GOT3 (cell line): ENCODE measurements at places on chromosomes 13 and 19.

- DNase-seq = no peak
These were observed 1596.6 kb downstream of the SLITRK5 start for GRCh38 chr13:89267734-89268133.

DNA sequence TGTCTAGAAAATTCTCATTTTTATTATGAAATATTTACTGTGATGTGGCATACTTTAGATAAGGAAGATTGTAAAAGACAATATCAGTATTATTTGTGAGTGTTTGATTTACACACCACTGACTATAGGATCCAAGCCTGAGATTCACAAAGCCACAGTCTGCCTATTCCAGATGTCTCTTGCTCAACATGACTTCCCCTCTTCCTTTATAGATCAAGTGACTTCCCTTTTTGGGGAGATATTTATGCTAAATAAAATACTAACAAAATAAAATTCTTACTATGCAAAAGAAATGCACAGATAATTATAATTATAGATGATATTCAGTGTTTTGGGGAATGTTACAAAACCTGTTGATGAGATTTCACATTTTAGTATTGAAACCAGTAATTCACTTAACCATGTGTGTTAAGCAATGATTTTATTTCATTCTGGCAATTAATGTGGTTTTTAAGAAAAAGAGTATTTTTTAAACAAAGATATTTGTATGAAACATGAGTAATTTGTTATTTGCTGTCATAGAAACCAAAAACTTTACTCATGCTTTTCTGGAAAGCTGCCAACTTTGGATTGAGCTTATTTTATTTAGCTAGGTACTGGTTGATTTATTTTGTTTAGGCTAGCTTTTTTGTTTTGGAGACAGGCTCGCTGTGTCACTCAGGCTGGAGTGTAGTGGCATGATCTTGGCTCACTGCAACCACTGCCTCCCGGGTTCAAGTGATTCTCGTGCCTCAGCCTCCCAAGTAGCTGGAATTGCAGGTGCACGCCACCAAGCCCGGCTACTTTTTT lies 13.7 kb upstream of the GPR183 start:
- no peak for DNase-seq

GRCh38 chr13:107020393-107020792 lies 452.5 kb upstream of the ARGLU1 start:
- no peak for DNase-seq

DNA sequence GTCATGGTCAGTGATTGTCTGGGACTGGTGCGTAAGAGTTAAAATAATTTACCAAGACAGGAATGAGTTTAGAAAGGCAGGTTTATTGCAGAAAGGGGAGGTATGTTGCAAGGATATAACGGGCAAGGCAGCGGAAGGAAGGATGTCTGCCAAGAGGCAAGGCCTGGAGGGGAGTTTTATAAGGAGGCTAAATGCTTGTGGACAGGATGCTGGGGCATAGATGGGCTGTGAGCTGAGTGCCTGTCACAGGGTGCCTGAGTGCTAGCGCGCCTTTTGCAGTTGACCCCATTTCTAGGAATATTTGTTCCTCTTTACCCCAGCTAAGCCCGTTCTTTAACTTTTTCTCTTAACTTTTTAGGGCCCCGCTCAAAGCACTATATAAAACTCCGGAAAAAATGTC lies 58.7 kb downstream of the TEX26 start:
- DNase-seq = no peak

GRCh38 chr13:39335721-39336120 lies 267.3 kb downstream of the LHFPL6 start:
- DNase-seq = no peak

DNA sequence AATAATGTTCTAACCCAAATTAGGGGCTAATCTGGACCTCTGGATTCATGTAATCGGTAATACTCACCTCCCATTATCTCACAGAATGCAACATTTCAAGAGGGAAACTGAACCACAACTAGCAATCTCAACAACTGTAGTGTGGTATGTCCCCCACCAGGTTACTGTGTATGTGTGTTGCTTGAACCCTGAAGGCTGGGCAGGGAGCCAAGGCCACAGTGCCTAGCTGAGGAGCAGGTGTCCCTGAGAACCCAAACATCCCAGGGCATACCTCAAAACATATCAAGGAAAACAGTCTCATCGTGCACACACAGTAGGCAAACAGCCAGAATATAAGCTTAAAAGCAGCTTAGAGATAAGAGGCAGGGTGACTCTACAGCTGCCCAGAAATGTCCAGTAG lies 20.5 kb upstream of the NEK3 start:
- no peak for DNase-seq

- no peak for DNase-seq
These were observed 29.7 kb downstream of the GPX4 start for GRCh38 chr19:1133471-1133929.

- DNase-seq = no peak
These were observed 502.3 kb downstream of the TBC1D4 start for GRCh38 chr13:74979703-74980102.

- no peak for DNase-seq
These were observed 207.6 kb upstream of the SLC10A2 start for GRCh38 chr13:103273825-103274224.

DNA sequence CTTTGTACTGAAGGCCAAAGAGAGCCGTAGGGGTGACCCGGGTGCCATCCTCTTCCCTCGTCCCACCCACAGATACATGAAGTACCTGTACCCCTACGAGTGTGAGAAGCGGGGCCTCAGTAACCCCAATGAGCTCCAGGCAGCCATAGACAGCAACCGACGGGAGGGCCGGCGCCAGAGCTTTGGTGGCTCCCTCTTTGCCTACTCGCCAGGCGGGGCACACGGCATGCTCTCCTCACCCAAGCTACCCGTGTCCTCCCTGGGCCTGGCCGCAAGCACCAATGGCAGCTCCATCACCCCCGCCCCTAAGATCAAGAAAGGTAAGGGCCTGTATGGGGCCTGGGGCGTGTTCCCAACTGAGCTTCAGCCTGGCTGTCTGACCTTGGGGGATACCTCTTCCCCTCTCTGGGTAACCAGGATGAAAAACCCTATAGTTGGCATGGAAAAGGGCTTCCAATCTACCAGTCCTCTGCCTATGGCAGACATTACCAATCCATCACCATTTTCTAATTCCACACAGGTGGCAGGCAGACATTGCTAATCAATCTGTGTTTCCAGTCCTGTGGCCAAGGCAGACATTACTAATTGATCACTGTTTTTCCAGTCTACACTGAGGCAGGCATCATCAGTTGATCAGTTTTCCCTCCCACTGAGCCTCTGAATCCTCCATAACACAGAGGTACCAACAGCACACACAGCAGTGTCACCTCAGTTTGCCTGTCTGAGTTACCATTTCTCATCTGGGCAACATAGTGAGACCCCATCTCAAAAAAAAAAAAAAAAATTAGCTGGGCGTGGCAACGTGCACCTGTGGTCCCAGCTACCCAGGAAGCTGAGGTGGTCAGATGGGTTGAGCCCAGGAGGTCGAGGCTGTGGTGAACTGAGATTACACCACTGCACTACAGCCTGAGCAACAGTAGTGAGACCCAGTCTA lies 19.1 kb upstream of the WDR18 start:
- DNase-seq = no peak

DNA sequence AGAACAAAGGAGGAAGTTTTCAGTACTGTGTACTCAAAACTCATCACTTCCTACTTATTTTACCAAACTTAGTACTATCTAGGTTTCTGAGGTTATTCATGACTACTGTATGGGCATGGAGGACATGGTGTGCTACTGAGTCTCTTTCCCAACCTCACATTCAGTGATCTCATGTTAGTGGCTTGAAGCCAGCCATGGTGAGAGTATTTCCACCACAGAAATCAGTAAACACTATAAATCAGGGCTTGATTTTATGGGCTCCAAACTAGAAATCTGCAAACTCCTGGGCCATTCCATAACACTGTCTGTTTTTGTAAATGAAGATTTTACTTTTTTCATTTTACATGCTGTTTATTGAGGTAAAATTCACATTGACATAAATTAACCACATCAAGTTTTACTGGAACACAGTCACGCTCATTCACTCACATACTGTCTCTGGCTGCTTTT lies 19.7 kb downstream of the MED26 start:
- no peak for DNase-seq

DNA sequence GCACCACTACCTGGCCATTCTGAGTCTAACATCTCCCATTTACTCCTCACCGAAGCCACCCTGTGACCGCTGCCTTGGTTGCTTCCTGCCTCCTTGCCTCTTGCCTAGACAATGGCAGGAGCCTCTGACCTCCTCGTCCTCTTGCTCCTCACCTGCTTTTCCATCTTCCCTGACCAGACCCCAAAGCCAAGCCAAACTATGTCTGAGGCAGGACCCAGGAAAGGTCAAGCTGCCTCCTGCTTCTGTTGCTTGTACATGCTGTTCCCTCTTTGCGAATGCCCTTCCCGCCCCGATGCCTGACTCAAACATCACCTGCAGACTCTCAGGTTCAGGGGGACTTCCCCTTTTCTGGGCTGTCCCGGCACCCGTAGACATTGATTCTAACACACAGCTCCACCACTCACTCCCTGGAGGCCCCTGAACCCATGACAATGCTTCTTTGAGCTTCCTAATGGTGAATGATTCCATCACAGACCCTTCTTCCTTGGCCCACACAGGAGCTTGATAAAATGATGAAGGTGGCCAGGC lies 60.8 kb downstream of the F2RL3 start:
- no peak for DNase-seq

DNA sequence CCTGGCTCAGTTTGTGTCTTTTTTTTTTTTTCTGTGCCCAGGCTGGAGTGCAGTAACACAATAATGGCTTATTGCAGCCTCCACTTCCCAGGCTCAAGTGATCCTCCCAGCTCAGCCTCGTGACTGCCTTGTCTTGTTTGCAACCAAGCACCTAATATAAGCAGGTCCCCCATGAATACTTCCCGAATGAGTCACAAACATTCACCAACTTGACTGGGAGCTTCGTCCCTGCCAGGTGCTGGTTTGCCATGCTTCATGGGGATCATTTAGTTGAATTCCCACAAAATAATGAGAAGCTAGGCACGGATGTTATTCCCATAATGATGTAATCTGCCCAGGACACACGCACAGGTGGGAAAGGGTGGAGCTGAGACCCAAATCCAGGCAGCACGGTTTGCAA lies 176.5 kb downstream of the CACNA1A start:
- no peak for DNase-seq

DNA sequence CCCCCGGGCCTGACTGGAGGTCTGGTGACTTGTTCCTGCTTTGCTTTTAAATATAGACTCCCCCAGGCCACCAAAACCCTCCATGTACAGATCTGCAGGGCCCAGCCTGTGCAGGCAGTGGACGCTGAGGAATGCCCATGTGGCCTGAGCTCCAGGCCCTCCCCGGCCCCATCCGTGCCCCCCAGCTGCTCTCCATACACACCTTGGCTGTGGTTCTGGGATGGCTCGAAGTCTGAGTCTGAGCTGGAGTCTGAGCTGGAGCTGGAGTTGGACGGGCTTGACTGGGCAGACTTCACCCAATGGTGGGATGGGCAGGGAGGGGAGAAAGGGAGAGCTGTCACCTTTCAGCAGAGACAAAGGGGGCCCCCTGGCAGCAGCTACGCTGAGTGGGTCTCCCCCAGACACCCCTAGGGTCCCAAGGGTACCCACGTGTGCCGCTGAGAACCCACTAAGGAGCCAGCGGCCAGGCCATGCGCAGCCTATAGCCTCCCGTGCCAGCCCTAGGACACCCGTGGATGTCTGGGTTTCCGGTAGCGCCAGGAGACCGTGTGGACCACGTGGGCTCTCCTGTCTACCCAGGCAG lies 61.9 kb downstream of the MLLT1 start:
- DNase-seq = no peak

DNA sequence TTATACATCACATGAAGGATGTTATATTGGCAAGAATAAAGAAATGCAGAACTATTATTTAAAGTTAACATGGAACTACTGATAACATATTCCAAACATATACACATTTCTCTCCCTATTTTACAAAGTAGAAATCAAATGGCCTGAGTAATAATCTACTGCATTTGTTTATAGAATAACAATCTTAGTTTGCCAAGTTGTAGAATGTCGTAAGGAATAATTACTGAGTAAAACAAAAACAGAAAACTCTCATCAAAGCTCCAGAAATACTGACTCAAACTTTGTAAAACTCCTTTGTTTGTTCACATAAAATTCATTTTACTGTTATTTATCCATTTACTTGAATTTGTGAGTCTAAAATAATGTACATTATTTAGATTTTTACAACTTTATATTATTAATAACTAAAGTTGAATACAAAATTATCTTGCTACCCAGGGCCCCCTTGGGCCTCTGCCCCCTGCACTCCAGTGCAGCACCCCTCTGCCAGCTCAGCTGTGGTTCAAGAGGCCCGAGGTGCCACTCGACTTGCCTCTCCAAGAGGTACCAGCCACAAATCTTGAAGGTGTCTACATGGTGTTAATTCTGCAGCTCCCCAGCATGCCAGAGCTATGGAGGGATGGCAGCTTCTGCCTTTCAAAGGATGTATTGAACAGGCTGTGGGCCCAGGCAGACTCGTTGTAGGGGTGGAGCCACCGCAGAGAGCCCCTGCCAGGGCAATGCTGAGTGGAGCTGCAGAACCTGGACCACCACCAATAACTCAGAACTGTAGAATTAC lies 2819.7 kb downstream of the PCDH9 start:
- DNase-seq = no peak

- no peak for DNase-seq
These were observed 38.7 kb downstream of the ADGRE1 start for GRCh38 chr19:6925801-6926751.

GRCh38 chr19:4328243-4328990 lies 10.2 kb downstream of the STAP2 start:
- peak; percentile 62 for DNase-seq
